Thyroid gland (tissue), 4 donors: ENCODE measurements at places on chromosomes 2 and 18. TPM values are rescaled to one million over a fixed set of nuclear protein-coding genes. Genes with fewer than 3 reads are reported as not detected.
A peak's percentile ranks its signal among the peaks of the same experiment; 100 is the strongest.

- no peaks in the 10 kb centered on the region for H3K36me3 ChIP-seq
- DNase-seq: no peak
- H3K4me1 ChIP-seq: no peaks in the 10 kb centered on the region
- H3K27me3 ChIP-seq: no peaks in the 10 kb centered on the region
Measured at GRCh38 chr2:138112536-138112935, 148.3 kb downstream of the HNMT start.

DNA sequence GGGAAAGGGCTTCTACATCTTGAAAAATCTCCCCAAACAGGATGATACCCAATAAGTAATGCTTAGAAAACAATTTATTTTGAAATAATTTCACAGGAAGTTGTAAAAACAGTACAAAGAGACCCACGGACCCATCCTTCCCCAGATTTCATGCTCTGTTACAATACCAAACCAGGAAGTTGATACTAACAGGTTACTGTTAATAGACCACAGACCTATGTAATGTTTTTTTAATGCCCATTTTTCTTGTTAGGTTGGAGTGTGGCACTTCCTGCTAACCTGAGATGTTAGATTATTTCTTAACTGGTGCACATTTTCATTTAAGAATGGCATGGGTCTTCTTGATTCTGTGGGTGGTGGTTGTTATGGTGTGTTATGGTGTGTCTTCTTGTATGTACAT, 21.4 kb upstream of the MGAT5 start:
- no peak overlapping the region for H3K4me3 ChIP-seq
- H3K36me3 ChIP-seq: no peaks in the 10 kb centered on the region
- H3K27me3 ChIP-seq: no peaks in the 10 kb centered on the region
- H3K4me1 ChIP-seq: peaks cover 17% of the 10 kb centered on the region
- DNase-seq: no peak
- no peak overlapping the region for H3K27ac ChIP-seq

DNA sequence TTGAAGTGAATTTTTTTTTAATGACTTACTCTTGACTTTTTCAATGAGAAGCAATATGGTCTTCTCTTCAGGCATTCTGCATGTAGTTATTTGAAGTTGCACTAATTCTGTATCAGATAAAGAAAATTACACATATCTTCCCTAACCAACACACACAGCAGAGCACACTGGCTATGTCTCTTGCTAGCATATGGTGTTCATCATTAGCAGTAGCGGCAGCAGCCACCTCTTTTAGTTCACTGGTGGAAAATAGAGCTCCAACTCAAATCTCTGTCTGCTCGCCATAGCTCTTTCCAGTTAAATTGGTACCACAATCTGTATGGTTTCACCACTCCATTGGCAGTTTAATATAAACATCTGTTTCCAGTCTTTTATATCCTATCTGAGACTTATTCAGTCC, 278.1 kb upstream of the ZEB2 start:
- H3K27ac ChIP-seq: no peak overlapping the region
- DNase-seq: no peak
- H3K4me1 ChIP-seq: no peaks in the 10 kb centered on the region
- H3K27me3 ChIP-seq: no peaks in the 10 kb centered on the region
- no peak overlapping the region for H3K4me3 ChIP-seq
- no peaks in the 10 kb centered on the region for H3K36me3 ChIP-seq

GRCh38 chr2:141021611-141022010, 1109.2 kb downstream of the LRP1B start:
- H3K4me1 ChIP-seq: no peaks in the 10 kb centered on the region
- DNase-seq: no peak
- H3K4me3 ChIP-seq: no peak overlapping the region
- no peak overlapping the region for H3K27ac ChIP-seq
- no peaks in the 10 kb centered on the region for H3K36me3 ChIP-seq

DNA sequence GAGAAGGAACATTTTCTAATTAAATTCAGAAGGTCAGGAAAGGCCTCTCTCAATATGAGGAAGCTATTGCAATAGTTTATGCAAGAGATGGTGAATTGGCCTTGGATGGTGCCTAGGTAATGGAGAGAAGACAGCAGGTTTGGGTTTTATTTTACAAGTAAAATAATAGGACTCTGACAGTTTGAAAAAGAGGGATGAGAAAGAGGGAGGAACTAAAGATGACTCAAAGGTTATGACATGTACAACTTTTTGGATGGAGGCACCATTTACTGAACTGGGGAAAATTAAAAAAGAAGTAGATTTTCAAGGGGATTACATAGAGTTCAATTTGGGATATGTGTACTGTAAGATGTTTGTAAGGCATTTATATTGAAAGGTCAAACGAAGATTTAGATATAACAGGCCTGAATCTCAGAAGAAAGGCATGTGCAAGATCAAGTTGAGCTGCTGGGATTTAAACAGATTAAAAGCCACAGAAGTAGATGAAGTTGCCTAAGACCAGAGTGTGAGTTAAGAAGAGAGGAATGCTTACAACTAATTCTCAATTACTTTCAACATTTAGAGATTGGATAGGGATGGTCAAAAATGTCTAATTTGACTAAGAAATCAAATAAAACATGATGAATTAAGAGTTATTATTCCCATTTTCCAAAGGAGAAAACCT, 12.3 kb upstream of the ASNSD1 start:
- H3K36me3 ChIP-seq: no peaks in the 10 kb centered on the region
- DNase-seq: no peak
- no peak overlapping the region for H3K4me3 ChIP-seq
- H3K27ac ChIP-seq: no peak overlapping the region
- H3K4me1 ChIP-seq: no peaks in the 10 kb centered on the region
- H3K27me3 ChIP-seq: no peaks in the 10 kb centered on the region

DNA sequence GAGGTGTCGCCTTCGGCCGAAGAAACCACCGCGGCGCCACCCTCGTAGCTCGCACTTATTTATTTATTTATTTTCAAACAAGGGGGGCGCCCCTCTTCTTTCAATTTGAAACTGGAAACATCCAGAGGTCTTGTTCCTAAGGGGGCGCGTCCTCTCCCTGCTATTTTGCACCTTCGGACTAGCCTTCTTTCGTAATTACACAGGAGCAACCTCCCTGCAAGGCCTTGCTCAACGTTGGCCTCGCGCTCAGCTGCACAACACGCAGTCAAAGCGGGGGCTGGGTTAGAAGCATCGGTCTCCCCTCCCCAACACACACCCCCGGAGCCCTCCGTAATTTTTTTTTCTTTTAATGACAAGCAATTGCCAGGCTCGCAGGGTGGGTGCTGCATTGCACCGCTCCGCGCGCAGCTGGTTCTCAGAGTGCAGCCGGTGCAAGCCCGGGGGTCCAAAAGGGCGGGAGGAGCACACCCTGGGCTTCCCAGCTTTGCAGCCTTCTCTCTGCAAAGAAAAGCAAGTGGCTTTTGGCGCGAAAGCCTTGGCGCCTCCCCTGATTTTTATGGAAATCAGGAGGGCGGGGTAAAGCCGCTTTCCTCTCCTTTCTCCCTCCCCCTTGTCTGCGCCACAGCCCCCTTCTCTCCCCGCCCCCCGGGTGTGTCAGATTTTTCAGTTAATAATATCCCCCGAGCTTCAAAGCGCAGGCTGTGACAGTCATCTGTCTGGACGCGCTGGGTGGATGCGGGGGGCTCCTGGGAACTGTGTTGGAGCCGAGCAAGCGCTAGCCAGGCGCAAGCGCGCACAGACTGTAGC, at the start of gene MYCN:
Gene MYCN (plus strand): TSS at position 697 of the 807 bp plus-strand sequence. CDS start 1,515 bp downstream, outside the sequence.
- H3K27ac ChIP-seq: peak within 1 kb of the TSS; percentile 2
- peak within 1 kb of the TSS; percentile 51 for H3K4me3 ChIP-seq
- peak; percentile 82 for DNase-seq
- H3K36me3 ChIP-seq: no peaks in the 10 kb centered on the region
- peaks cover 17% of the 10 kb centered on the region for H3K4me1 ChIP-seq
- no peaks in the 10 kb centered on the region for H3K27me3 ChIP-seq

GRCh38 chr2:152072011-152072410, 26.8 kb downstream of the CACNB4 start:
- no peak for DNase-seq
- no peaks in the 10 kb centered on the region for H3K4me1 ChIP-seq

GRCh38 chr18:54127759-54128378, 96.6 kb downstream of the MBD2 start:
- H3K36me3 ChIP-seq: no peaks in the 10 kb centered on the region
- no peak overlapping the region for H3K4me3 ChIP-seq
- H3K27ac ChIP-seq: no peak overlapping the region
- H3K27me3 ChIP-seq: no peaks in the 10 kb centered on the region
- DNase-seq: no peak

- H3K4me3 ChIP-seq: no peak overlapping the region
- H3K4me1 ChIP-seq: no peaks in the 10 kb centered on the region
- no peaks in the 10 kb centered on the region for H3K36me3 ChIP-seq
- no peak overlapping the region for H3K27ac ChIP-seq
- no peaks in the 10 kb centered on the region for H3K27me3 ChIP-seq
Measured at GRCh38 chr2:142857256-142858164, 20.0 kb upstream of the KYNU start.

- H3K4me3 ChIP-seq: no peak overlapping the region
- no peaks in the 10 kb centered on the region for H3K4me1 ChIP-seq
- H3K36me3 ChIP-seq: no peaks in the 10 kb centered on the region
- no peak overlapping the region for H3K27ac ChIP-seq
Measured at GRCh38 chr2:3566806-3567205, 8.3 kb upstream of the RPS7 start.

DNA sequence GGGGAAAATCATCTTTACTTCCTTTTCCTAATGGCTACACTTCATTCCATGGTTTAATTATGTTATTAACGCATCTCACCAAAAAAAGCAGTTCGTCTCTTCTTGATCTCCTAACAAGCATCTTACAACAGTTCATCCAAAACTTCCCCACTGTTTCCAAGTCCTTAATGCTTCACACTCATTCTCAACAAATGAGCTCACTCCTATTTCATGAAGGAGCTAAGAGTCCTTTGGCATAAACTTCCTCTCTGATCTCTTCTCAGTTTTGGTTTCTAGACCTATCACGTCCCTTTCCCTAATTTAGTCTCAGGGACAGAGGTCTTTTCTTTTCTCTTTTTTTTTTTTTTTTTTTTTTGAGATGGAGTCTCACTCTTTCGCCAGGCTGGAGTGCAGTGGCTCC, 205.9 kb upstream of the SLC39A10 start:
- H3K27ac ChIP-seq: no peak overlapping the region
- no peaks in the 10 kb centered on the region for H3K4me1 ChIP-seq
- no peak overlapping the region for H3K4me3 ChIP-seq
- DNase-seq: no peak

DNA sequence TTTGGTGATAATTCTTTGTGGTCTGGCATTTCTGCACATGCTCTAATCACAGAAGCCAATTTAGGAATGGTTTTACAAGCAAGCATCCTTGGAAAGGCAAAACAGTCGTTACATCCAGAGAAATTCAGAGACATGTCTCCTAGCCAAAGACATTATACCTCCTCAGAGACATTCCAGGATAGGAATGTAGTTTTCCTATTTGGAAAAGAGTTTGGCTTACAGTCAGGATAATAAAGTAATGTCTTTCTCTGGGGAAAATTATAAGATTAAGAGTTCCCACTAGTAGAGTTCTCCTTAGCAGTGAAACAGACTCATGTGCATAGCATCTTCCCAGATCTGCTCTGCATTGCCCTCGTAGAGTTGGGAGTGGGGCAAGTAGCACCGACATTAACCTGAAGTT, 753.6 kb upstream of the TMEFF2 start:
- no peak overlapping the region for H3K27ac ChIP-seq
- H3K36me3 ChIP-seq: no peaks in the 10 kb centered on the region
- no peak for DNase-seq
- H3K4me1 ChIP-seq: no peaks in the 10 kb centered on the region
- no peak overlapping the region for H3K4me3 ChIP-seq
- H3K27me3 ChIP-seq: no peaks in the 10 kb centered on the region

DNA sequence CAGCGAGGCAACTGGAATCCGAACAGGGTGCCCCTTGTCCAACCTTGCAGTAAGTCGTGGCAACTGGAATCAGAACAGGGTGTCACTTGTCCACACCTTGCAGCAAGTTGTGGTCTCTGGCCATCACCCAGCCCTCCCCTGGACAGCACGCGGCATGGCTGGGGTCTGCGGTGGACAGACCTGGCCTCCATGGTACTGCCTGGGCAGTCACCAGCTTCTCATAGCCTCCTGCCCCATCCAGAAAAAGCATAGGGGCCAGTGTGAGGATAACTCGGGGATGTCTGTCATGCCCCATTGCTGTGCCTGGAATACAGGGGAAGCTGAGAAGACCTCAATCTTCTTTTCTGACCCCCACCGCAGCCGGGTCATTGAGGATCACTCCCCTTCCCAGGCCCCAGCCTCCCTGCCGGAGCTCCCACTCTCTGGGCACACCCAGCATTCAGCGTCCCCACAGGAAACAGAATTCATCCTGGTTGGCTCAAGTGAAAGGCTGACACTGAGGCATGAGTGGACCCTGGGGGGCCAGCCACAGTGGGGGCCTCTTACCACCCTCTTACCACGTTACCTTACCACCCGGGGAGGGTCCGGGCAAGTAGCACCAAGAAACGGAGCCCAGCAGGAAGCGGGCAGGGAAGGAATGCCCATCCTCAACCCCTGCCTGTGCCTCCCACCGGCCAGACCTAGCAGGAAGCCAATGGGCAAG, 68.0 kb upstream of the RAB6C start:
- no peaks in the 10 kb centered on the region for H3K27me3 ChIP-seq
- no peaks in the 10 kb centered on the region for H3K4me1 ChIP-seq
- no peak for DNase-seq
- H3K4me3 ChIP-seq: no peak overlapping the region

DNA sequence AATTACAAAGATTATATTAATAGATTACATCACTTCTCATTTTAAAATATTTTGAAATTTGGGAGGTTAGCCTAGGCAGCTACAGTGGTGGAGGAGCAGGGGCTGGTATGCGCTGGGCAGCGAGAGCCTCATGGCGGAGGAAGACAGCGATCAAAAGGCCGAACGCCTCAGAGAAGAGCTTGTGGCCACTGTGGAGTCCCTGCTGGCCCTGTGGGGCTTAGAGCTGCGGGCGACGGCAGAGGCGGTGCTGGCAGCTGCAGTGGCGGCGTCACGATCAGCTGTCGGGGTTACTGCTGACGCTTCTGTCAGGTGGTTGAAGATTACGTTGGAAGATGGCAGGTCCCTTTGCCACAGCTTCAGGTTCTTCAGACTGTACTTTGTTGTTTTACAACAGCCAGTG, 87.4 kb downstream of the ROCK2 start:
- no peak overlapping the region for H3K27ac ChIP-seq
- no peaks in the 10 kb centered on the region for H3K27me3 ChIP-seq
- no peak for DNase-seq
- H3K36me3 ChIP-seq: no peaks in the 10 kb centered on the region
- no peaks in the 10 kb centered on the region for H3K4me1 ChIP-seq

GRCh38 chr2:159399716-159400415, 113.4 kb upstream of the WDSUB1 start:
- H3K4me3 ChIP-seq: no peak overlapping the region
- no peaks in the 10 kb centered on the region for H3K4me1 ChIP-seq
- no peak overlapping the region for H3K27ac ChIP-seq
- DNase-seq: no peak
- no peaks in the 10 kb centered on the region for H3K36me3 ChIP-seq

- H3K36me3 ChIP-seq: no peaks in the 10 kb centered on the region
- H3K27me3 ChIP-seq: no peaks in the 10 kb centered on the region
- no peak overlapping the region for H3K4me3 ChIP-seq
- peaks cover 9% of the 10 kb centered on the region for H3K4me1 ChIP-seq
- H3K27ac ChIP-seq: no peak overlapping the region
Measured at GRCh38 chr2:120825370-120826259, 89.9 kb downstream of the GLI2 start.

- DNase-seq: no peak
- H3K27ac ChIP-seq: no peak overlapping the region
- H3K27me3 ChIP-seq: no peaks in the 10 kb centered on the region
- H3K4me1 ChIP-seq: no peaks in the 10 kb centered on the region
Measured at GRCh38 chr2:141766225-141766624, 364.6 kb downstream of the LRP1B start.

TXNL4A gene
- total RNA-seq: 34.6 TPM

HES6 gene
- 5.1 TPM for total RNA-seq

GKN2 gene
- total RNA-seq: not detected

TEX44 gene
- total RNA-seq: 0.54 TPM

STAT4 gene
- 6.3 TPM for total RNA-seq

RBKS gene
- 8.6 TPM for total RNA-seq
